ENCODE measurements at places on chromosomes 16 and 17.
A peak's percentile ranks its signal among the peaks of the same experiment; 100 is the strongest.

DNA sequence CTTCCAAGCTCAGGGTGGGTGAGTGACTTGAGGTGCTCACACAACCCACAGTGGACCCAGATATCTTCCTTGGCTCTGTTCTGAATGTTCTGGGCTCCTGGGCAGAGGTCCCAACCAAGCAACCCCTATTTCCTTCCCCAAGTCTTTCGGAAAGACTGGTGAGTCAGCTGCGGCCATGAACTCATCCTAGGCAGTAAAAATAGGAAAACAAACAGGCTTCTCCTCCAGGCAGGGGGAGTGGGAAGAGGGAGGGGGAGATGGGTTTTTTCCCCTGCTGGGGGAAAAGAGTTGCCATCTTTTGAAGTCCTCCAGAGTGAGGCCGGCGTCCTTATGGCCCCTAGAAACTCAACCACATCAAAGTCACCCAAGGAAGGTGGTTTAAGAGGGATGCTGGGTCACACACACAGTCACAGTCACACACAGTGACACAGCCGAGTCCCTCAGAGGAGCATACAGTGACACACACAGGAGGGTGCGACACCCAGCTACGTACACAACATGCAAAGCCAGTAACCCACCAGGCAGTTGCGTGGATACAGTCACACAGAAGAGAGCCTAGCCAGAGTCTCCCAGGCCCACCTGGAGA lies 16.0 kb upstream of the DLX4 start:
- no peak for DNase-seq

DNA sequence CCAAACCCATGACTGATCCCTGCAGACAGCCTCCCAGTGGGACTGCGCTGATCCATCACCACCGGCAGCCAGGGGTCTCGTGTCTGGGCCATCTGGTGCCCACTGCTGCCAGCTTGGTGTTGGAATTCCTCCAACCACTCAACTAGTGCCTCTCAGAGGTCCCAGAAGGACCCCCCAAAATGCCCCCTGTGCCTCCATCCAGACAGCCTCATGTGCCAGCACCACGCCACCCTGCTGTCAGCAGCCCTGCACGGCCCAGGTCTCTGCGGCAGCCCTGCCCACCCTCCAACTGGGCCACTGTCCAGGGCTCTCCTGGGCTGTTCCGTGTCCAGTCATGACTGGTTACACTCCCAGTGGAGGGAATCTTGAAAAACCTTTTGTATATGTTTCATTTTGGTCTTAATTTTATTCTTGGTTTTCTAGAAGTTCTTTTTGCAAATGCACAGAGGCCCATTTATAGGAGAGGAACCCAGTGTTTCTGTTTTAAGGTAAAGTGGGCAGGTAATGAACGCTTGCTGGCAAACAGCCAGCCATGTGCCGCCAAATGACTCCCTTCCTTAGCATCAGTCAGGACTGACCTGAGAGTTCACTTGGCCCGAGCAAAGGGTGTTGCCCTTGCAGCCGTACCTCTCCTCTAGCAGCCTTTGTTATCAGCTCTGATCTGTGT lies 34.6 kb downstream of the GRIN2C start:
- no peak for DNase-seq

- no peak for DNase-seq
Measured at GRCh38 chr17:21517538-21518293, 141.6 kb downstream of the KCNJ12 start.

GRCh38 chr17:17765359-17766076 lies 71.3 kb downstream of the SREBF1 start:
- DNase-seq = no peak

DNA sequence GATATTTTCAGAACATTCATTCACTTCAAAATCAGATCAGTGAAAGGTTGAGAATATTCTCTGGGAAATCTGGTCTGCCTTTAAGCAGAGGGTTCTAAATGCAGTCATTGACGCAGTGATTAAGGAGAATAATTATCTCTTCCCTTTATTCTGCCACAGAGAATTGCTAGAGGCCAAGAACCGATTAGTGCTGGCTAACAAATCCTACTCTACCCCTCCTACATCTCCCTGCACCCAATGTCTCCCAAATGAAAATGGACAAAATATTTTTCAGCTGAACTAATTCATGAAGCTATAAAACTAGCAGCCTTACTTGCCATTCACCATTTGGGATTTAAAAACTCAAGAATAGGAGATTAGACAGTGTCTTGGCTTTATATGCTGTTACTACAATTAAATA lies 185.5 kb upstream of the SOX9 start:
- no peak for DNase-seq

GRCh38 chr16:3590736-3591435 lies 13.7 kb upstream of the NLRC3 start:
- DNase-seq = no peak

- DNase-seq = no peak
Measured at GRCh38 chr16:56860226-56861020, 4.6 kb upstream of the SLC12A3 start.

GRCh38 chr17:3641717-3642486 lies 5.3 kb downstream of the CTNS start:
- no peak for DNase-seq

DNA sequence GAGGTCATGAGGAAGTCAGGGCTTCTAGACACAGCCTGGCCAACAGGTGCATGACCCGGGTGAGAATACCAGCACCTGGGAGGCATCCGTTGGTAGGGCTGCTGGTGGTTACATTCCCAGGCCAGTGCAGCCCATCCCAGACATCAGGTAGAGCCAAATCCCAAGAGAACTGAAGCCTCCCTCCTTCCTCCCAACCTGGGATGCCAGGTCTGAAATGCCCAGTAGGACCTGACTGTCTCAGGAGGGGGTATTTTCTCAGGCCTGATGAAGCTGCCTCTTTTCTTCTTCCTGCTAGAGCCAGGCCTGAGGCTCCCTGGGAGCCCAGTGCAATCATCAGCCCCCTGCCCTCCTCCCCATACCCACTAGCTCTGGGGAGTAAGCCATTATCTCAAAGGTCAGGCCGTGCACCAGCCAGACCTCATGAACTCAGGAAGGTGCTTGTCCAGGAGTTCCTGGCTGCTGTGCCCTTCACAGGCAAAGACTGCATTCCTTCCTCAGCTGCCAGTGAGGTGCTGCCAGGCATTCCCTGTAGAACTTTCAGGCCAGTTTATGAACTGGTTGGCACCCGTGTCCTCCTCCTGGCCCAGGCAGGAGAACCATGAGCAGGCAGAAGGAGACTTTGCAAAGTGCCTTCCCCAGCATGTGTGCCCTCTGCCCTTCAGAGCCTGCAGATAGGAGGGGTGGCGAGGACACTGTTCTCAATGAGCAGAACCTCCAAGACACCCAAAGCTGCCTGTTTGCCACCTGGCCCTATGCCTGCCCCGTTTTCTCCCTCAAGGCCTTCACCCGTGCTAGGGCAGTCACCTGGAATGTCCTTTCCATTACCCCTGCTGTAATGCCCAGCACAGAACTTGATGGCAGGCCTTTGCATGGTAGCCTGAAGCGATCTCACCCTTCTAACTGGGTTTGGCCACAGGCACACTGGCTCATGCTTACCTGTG lies 7.6 kb downstream of the TBX2 start:
- DNase-seq = no peak

GRCh38 chr16:17408296-17408695 lies 62.5 kb downstream of the XYLT1 start:
- no peak for DNase-seq

DNA sequence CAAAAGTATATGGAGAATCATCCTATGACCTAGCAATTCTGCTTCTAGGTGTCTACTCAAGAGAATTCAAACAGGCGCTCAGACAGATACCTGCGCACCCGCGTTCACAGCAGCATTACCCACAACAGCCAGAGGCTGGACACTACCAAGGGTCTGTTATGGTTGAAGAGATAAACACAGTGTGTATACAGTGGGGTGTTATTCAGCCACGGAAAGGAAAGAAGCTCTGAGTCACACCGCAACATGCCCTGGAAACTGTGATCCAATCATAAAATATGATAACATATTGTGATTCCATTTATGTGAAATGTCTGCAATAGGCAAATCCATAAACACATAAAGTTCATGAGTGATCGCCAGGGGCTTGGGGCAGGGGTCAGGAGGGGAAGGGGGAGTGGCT lies 18.0 kb upstream of the JPH3 start:
- peak; percentile 81 for DNase-seq

GRCh38 chr17:30519707-30520106 lies 42.5 kb downstream of the GOSR1 start:
- peak; percentile 80 for DNase-seq

- peak; percentile 33 for DNase-seq
Measured at GRCh38 chr17:38322156-38322779, 21.5 kb downstream of the GPR179 start.

GRCh38 chr17:17766744-17767120 lies 70.1 kb downstream of the SREBF1 start:
- no peak for DNase-seq

- DNase-seq = no peak
Measured at GRCh38 chr17:82474223-82475010, 15.9 kb downstream of the NARF start.

DNA sequence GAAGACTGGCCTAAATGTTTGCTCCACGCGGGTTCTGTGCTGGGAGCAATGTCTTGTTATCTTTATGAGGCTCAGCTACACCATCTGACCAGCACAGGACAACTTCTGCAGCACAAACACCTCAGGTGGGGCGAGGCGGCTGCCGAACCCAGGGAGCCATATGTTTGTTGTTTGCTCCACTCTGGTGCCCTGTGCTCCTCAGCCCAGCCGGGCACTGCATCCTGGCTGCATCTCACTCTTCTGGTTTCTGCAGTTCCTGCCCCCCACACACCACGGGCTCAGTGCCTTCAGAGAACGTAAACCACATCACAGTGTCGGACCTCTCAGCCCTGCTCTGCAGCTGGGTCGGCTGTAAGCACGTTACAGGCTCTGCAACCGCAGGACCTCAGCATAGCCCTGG lies 32.4 kb downstream of the MXRA7 start:
- no peak for DNase-seq

- DNase-seq = peak; percentile 13
Measured at GRCh38 chr16:79801646-79802045, 201.1 kb upstream of the MAF start.

DNA sequence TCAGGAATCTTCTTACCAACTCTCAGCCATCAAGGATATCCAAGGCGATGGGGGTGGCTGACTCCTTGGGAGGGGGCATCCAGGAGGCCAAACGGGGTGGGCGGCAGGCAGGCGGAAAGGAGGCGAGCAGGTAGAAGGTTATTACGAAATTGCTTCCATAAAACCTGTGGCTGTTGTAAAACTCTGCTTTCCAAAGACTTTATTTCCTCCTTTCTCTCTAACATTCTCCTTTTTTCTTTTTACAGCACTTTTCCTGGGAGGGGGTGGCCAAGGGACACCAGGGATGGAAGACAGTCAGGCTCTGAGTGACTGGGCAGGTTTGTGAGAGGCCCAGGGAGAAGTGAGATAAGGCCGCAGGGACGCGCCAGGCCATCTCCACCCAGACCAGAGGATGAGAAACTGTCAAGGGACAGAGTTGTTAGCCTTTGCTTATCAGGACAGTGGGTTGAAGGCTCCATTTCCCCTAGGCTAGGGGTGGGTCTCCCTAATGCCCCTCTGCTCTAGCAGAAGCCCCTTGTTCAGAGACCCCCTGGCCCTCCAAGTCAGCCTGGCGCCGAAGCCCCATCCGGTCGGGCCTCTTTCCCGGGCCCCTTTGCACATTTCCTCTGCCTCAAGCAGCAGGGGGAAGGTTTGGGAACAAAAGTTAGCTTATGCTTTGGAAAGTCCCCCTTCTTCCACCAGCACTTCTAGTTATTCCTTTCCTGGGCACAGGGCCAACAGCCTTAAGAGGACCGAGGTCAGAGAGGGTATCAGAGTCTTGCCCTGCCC lies 5.0 kb upstream of the HOXB9 start:
- DNase-seq = no peak

DNA sequence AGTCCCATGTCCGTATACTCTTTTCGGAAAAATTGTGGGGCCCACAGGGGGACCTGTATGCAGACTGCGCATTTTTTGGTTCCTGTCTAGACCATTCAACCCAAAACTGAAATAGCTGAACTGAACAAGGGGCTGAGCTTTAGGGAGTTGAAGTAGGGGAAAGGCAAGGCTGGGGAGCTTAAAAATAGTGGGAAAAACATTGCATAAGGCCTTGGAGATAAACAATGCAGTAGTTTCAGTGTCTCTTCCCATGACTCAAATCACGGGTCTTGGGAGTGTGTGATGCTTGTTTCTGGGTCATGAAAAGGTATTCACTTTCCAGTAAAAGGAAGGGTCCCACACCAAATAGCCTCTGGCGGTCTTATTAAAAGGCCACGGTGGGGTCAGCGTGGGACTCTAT lies 402.8 kb upstream of the SALL1 start:
- no peak for DNase-seq

GRCh38 chr16:88764913-88765349 lies 20.1 kb downstream of the PIEZO1 start:
- peak; percentile 26 for DNase-seq

DNA sequence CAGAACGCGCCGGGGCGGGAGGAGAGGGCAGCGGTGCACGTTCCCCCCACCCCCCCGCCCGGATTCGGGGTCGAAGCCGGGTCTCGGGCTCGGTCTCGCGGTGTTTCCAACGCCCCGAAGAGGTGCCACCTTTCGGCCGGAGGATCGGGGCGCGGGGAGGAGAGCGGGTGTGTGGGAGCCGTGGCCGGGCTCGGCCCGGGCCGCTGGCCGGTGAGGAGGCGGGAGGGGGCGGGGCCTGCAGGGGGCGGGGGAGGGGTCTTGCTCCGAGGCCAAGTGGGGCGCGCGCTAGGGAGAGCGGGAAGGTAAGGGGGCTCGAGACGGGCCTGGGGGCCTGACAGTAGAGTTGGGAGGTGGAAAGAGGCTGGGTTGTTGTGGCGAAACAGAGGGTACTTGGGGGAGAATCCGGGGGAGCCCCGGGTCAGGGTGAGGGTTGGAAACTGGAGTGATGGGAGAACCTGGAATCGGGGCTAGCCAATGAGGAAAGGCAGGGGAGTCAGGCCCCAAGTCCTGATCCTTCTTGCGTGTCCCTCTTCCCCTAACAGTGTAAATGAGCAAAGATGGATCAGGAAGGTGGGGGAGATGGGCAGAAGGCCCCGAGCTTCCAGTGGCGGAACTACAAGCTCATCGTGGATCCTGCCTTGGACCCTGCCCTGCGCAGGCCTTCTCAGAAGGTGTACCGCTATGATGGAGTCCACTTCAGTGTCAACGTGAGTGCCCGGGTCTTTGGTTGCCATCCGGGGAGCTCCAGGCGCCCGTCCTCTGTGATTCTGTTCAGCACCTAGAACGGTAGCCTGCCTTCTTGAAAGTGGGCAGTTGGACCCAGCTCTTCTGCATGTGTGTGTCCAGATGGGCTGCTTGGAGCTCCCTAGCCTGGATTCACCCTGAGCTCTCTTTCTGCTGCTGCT lies 873 bp downstream of the SETD1A start:
- DNase-seq = no peak

- DNase-seq = no peak
Measured at GRCh38 chr16:11183035-11183812, 72.8 kb downstream of the SOCS1 start.

DNA sequence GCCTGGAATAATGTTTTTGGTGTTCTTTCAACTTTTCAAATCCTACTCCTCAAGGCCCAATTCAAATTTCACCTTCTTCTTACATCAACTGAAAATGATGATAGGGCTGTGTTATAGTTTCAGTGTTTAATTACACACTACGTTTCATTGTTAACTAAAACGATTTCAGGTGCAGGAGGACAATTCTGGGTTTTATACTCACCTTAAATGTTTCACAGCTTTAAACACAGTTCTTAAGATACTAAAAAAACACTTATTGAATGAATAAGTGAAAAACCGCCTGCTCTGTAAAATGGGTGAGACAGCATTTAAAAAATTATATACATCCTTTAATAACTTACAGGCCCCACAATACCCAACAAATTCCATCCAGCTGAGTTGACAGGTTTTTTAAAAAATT lies 6.2 kb upstream of the MPHOSPH6 start:
- DNase-seq = no peak

Data from brain microvascular endothelial cell (primary cell).